Effector CD4-positive, alpha-beta T cell (primary cell): ENCODE measurements at places on chromosomes 6 and 20.
A peak's percentile ranks its signal among the peaks of the same experiment; 100 is the strongest.

DNA sequence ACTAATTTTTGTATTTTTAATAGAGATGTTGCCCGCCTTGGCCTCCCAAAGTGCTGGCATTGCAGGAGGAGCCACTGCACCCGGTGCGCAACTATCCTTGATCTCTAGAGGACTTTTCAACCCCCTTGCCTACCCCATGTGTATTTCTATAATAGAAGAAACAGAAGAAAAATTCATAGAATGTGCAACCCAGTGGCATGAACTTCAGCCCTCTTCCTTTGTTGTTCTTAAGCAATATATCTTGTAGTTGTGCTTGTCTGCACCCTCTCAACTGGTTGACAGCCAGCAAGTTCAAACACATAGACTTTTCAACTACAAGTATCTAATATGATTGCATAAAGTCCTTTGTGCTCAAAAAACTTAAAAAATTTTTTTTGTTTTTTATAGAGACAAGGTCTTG is 72.3 kb upstream of the NCOA3 start:
- DNase-seq: no peak

DNA sequence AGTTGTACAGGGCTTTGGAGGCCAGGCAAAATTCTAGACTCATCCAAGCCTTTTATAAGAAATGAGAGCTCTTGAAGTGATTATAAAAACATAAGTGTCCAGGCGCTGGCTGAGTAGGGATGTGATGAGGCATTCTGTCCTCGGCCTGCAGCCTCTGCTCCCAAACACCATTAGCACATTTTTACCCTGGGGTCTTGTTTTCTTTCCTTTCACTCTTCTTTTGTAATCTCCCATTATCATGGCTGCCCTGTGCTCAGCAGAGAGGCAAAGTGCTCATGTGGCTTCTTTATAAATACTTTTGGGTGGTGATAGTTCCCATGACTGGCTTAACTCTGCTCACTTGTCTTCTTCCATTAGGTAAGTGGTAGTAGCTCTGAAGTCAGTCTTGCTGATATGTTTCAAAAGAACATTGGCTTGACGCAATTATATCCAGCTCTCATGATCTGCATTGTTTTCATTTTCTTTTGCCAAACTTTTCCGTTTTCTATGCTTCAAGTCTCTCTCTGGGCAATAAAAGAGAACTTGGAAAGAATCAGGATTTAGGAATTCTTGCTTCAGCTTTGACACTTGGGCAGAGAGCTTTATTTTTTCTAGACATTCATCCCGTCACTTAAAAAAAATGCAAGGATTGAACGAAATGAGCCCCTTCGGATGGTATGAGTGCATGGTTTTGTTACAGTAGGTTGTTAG is 61.1 kb downstream of the CAP2 start:
- DNase-seq: no peak

GRCh38 chr20:50913690-50914375 is 17.4 kb downstream of the ADNP start:
- DNase-seq: no peak

GRCh38 chr6:102736941-102737368 is 1343.4 kb downstream of the GRIK2 start:
- DNase-seq: no peak

- no peak for DNase-seq
These were observed 42.8 kb downstream of the INSM1 start for GRCh38 chr20:20410678-20411077.

DNA sequence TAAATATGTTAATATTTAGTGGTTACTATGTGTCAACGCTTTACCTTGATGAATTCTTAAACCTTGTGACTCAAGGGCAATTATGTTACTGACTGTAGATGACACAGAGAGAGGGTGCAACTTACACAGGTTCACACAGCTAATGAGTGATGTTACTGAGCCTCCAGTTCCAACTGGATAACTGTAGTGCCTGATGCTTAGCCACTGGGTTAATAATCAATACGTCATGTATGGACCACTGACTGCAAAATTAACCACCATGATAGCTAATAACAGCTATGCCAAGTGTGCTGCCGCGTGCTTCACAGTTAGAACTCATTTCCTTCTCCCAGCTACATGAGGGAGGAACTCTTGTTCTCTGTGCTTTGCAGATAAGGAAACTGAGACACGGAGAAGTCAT is 45.4 kb downstream of the SIRPA start:
- no peak for DNase-seq

- DNase-seq: no peak
These were observed 453.6 kb downstream of the CDH26 start for GRCh38 chr20:60411813-60412212.

GRCh38 chr20:8723296-8723695 is 345.6 kb upstream of the PLCB4 start:
- no peak for DNase-seq

DNA sequence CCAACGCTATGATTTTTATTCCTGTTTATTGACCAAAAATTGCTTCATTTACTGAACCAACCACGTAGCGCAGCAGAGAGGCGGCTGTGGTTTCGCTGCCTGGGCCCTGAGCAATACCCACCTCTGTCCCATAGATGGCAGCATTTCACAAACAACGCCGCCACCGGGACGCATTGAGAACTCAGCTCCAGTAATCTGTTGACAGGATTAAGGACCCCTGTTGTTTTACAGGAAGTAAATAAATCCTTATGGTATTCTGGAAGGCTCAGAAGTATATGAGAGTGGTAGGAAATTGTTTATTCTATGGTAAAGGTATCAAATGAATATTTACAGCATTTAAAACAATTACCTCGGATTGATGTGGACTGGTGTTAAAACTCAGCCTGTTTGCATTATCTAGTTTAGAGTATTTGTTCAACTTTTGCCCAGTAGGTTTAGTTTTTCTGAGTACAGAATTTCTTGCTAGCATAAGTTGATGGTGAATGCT is 547.9 kb upstream of the SLC35B3 start:
- DNase-seq: peak; percentile 8

GRCh38 chr6:137998461-137999019 is 108.7 kb downstream of the PERP start:
- DNase-seq: no peak

DNA sequence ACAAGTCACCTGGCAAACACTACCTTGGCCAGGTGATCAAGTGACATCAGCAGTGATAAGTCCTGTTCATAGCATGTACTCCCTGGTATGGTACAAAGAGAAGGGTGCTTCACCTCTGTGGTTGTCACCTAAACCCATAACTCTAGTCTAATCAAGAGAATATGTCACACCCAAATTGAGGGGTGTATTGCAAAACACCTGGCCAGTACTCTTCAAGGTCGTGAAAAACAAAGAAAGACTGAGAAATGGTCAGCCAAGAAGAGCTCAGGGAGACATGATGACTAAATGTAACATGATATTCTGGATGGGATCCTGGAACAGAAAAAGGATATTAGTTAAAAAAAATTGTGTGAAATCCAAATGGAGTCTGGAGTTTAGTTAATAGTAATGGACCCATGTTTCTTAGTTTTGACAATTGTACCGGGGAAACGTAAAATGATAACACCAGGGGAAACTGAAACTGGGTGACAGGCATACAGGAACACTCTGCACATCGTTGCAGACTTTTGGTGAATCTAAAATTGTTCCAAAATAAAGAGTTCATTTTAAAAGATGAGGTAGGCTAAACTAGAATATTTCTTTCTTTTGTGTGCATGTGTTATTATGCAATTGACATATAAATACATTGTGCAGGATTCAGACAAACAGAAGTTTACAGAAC is 262.0 kb downstream of the CDC5L start:
- DNase-seq: no peak

- DNase-seq: no peak
These were observed 94.5 kb upstream of the RPS6KA2 start for GRCh38 chr6:166721576-166721975.

- DNase-seq: no peak
These were observed 212.4 kb downstream of the GRIK2 start for GRCh38 chr6:101605874-101606273.

- DNase-seq: no peak
These were observed 375.2 kb downstream of the CD109 start for GRCh38 chr6:74071214-74071613.

GRCh38 chr6:106783640-106784566 is 154.5 kb downstream of the QRSL1 start:
- DNase-seq: no peak

GRCh38 chr6:111731456-111732195 is 125.9 kb upstream of the TRAF3IP2 start:
- no peak for DNase-seq

DNA sequence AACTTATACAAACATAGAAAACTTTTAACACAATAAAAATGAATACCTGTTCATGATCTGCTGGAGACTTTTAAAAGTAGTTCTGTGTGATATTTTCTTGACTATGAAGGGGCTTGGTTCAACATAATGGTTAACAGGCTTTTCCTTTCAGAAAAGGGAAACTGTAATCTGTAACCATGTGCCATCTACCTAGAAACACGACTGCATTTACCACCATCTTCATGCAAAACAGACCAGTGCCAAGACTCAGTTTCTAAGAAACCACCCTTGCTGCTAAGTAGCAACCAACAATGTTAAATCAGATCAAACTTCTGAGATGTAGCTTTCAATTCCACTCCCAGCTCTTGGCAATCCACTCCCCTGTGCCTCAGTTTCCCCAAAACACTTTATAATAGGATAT is 15.7 kb downstream of the STAU1 start:
- no peak for DNase-seq

DNA sequence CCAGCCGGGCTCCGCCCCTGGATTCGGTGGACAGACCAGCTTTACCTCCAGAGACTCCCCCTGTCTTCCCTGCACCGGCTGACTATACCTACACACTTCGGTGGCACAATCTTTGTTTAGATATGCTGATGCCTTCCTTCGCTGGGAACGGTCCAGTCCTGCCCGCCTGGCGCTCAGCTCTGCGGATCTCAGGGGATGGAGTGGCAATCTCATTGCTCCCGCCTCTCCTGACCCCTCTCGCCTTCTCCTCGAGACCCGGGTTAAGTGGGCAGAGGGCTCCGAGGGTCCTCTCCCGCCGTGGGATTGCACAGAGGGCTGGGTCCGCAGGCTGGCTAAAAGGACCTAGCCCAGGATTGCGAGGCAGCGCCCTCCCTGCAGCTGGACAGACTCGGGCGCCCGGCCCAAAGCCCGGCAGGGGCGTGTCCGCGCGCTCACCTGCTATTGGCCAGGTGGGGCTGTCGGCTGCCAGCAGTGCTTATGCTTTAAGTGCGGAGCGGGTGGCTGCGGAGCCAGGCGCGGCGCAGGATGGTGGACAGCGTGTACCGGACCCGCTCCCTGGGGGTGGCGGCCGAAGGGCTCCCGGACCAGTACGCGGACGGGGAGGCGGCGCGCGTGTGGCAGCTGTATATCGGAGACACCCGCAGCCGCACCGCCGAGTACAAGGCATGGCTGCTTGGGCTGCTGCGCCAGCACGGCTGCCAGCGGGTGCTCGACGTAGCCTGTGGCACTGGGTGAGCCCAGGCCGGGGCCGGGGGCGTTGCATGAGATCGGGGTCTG is at the start of gene GNMT:
GNMT (plus strand) TSS at position 512 of the 777 bp plus-strand sequence; CDS start at position 526, 14 bp downstream.
- peak; percentile 18 for DNase-seq

- DNase-seq: no peak
These were observed 546.6 kb downstream of the CD83 start for GRCh38 chr6:14664112-14664601.

DNA sequence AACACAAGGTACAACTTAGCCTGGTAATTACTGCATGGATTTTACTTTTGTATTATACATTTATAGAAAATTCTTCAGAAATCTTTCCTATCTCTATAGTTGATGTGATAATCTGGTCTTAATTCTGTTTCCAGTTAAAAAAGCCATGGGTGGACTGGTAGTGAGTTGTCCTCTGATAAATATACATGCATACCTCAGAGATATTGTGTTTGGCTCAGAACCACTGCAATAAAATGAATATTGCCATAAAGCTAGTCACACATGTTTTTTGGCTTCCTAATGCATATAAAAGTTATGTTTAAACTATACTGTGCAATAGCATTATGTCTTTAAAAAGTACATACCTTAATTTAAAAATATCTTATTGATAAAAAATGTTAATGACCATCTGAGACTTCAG is 708.6 kb upstream of the MARCKS start:
- DNase-seq: no peak

DNA sequence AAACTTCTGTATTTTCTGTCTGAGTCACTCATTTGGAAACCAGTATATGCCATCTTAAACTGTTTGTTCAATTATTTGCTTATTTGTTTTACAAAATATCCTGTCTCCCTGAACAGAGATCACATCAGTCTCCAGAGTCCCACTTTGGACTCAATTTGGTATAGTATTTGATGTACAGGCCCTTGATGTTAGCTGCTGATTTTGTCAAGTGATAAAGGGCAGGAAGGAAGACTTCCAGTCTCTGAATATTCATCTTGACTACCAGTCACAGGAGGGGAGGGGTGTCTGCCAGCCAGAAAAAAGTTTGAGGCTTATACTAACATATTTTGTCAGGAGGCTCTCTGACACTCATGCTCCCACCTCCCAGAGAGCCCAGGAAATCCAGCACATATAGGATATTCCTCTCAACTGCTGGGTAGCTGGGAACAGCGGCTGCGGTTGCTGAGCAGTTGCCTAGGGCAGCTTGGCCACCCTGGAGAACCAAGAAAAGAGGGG is 376.8 kb upstream of the RUNX2 start:
- DNase-seq: no peak

GRCh38 chr6:149284904-149285303 is 32.6 kb upstream of the TAB2 start:
- no peak for DNase-seq

GRCh38 chr6:153816366-153816765 is 222.7 kb upstream of the OPRM1 start:
- no peak for DNase-seq

GRCh38 chr6:27872642-27873020 is 39.6 kb downstream of the OR2B2 start:
- DNase-seq: no peak

GRCh38 chr6:35402136-35402855 is 49.8 kb upstream of the FANCE start:
- no peak for DNase-seq

DNA sequence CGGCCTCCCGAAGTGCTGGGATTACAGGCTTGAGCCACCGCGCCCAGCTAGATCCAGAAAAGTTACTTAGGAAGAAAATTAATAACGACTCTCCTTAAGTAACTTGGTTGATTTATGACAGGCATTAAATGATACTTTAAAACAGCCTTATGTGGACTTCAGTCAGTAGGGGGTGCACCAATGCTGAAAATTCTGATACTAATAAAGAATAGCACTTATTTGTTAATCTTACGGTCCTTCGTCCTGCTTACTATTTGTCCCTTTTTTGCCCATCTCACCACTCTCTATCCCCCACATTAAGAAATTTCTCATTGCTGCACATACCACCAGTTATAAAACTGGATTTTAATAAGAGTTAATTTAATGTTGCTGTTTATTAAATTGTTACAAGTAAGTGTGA is 12.7 kb upstream of the PRELID3B start:
- DNase-seq: no peak

DNA sequence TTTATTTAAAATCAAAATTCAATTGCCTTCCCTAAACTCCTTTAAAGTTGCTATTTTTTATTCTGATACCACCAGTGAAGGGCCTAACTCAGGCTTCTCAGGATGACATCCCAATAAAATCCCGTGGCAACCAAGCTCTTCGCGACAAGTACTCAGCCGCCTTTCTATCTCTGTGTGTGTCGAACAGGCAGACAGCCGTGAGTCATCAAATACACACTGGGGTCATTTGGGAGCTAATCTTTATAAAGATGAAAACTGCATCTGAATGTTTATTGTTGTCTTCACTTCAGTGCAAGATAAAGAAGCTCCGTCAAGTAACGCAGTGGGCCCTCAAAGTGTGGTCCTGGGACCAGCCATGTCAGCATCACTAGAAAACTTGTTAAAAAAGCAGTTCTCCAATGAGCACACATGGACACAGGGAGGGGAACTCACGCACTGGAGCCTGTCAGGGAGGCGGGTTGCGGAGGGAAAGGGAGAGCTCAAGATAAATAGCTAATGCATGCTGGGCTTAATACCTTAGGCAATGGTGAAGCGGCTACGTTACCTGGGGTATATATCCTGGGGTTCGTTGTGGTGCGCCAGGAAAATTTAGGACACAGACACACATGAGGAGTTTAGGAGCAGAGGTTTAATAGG is 119.3 kb downstream of the RNF144B start:
- DNase-seq: no peak
